ENCODE measurements at places on chromosomes 5 and 9. TPM values are rescaled to one million over a fixed set of nuclear protein-coding genes. Genes with fewer than 3 reads are reported as not detected.
A peak's percentile ranks its signal among the peaks of the same experiment; 100 is the strongest.

Gene SLC22A5
- total RNA-seq: 59.3 TPM

Gene JAKMIP2
- total RNA-seq: 0.49 TPM

Gene F2RL1
- 174 TPM for total RNA-seq

Gene OTULINL
- total RNA-seq: 72.0 TPM

Gene FLT4
- total RNA-seq: 4.7 TPM

Gene ZNF367
- total RNA-seq: 1.6 TPM

Gene JAK2
- total RNA-seq: 17.2 TPM

Gene LCN2
- total RNA-seq: 12.3 TPM

Gene CDX1
- 323 TPM for total RNA-seq

Gene CDC25C
- total RNA-seq: 2.4 TPM

Gene HSPA9
- 175 TPM for total RNA-seq

Gene LVRN
- 2.8 TPM for total RNA-seq

Gene CAVIN4
- 0.18 TPM for total RNA-seq

Gene GFI1B
- total RNA-seq: 1.3 TPM

Gene GPR151
- total RNA-seq: not detected

Gene CYLC2
- total RNA-seq: not detected

- DNase-seq: no peak
Observed at GRCh38 chr9:8604201-8604600, 804.6 kb upstream of the DMAC1 start.

- DNase-seq: peak; percentile 73
Observed at GRCh38 chr9:98117984-98118639, 910 bp downstream of the TRIM14 start.

GRCh38 chr5:60744682-60745081, 44.7 kb upstream of the DEPDC1B start:
- no peak for DNase-seq

DNA sequence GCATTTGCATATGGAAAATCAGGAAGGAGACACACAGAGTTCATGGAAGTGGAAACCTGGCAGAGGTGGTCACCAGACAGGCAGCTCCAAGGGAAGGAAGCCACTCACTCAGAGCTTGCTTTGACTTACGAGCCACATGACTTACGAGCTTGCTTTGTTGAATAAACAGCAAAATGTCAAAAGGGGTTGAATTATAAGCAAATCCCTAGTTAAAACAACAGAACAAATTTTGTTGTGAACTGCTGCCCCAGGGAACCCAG, 164.3 kb downstream of the SYK start:
- DNase-seq: no peak

DNA sequence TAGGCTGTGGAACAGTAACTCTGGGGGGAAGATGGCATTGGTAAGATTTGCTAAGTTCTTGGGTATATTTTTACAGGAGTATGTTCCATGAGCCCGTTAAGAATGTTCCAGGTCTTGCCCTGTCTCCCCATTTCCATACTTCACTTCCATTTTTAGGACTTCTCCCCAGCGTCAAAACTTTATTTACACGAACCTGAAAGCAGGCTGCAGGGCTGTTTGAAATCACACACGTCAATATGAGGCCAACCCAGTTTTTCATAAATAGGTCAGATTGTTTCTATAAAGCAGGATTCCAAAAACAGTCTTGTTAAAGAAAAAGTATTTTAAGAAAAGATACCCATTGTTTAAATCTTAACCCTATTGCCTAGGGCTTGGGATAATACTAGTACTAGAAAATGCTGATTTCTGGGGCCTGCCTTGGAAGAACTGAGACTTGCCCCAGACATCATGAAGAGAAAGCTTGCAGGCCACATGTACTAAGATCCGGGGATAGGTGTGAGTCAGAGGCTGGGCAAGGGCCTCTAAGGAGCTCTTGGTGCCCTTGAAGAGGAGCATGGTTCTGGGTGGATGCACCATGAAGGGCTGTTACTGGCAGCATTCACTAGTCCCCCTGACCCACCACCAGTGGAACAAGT, 24.2 kb downstream of the TRIO start:
- no peak for DNase-seq

DNA sequence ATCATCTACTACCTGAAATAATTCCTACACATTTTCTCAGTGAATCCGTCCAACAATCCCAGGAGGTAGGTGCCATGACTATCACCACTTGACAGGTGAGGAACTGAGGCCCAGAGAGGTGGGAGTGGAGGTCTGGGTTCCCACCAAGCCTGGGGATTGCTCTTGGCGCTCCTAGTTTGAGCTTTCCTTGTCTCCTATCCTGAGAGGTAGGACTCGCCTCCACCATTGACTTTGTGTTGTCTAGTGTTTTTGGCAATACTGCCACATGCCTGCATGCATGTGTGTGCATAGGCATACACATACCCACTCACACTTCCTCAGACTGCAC, 6.3 kb upstream of the NTNG2 start:
- no peak for DNase-seq

DNA sequence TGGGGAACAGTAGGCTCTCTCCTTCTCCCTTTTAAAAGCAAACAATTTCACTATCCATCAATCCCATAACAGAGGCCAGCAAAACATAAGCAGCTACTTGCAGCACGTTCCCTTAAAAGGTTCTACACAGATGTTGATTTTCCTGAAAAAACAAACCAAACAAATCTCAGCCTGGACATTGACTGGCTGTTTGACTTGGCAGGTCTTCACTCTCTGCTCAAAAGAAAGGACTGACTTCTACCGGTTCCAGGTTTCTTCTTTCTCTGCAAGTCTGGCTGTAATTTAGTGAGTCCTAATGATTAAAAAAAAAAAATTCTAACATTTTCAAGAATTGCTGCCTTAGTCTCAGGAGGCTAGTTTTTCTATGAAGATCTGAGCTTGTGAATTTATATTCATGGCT, 203.1 kb upstream of the EFNA5 start:
- no peak for DNase-seq

- no peak for DNase-seq
Observed at GRCh38 chr5:531749-532315, 7.6 kb upstream of the SLC9A3 start.

DNA sequence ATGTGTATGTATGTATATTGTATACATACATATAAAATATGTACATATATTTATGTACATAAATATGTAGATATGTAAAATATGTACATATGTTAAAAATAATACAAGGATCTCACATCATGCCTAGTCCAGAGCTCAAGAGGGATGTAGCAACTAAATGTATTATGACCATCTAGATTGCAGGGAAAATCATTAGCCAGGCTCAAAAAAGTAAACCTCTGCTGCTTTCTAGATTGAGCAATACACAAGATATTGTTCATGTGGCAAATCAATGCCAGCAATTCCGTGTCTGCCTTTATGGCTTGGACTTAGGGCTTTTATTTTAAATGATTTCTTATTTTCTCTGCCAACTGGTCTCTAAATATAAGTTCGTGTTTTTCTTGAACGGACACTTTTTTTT, 65.2 kb downstream of the RAI14 start:
- DNase-seq: no peak

- DNase-seq: no peak
Observed at GRCh38 chr5:123028222-123028621, 8.3 kb downstream of the PPIC start.

- peak; percentile 59 for DNase-seq
Observed at GRCh38 chr9:133534346-133535291, at the start of gene ADAMTSL2. TSS of gene ADAMTSL2 (plus strand) at chr9:133534704. CDS start at chr9:133536713, 2,009 bp downstream.

- DNase-seq: no peak
Observed at GRCh38 chr9:89352451-89352850, 34.2 kb downstream of the SECISBP2 start.

DNA sequence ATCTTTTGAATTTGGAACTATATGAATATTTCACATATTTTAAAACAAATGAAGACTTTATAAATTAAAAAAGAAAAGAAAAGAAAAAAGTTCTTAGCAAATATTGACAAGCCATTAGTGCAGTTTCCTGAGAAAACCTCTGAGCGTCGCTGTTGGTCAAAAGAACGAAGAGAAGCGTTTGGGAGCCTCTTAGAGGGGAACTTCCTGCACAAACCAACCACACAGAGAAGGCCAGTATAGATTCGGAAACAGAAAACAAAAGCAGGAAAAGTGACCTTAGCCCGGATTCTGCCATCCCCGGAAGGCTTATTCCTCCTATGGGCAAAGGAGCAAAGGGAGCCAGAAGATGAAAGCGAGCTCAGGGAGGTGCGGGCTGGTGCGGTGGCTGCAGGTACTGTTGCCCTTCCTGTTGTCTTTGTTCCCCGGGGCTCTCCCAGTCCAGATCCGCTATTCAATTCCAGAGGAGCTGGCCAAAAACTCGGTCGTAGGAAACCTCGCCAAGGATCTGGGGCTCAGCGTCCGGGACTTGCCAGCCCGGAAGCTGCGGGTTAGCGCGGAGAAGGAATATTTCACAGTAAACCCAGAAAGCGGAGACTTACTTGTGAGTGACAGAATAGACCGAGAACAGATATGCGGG, at the start of gene PCDHGB2:
Gene PCDHGB2 (plus strand): TSS at position 205 of the 637 bp plus-strand sequence. CDS start 142 bp downstream, at position 347.
- DNase-seq: no peak

GRCh38 chr9:16899606-16900005, 29.1 kb upstream of the BNC2 start:
- DNase-seq: no peak

DNA sequence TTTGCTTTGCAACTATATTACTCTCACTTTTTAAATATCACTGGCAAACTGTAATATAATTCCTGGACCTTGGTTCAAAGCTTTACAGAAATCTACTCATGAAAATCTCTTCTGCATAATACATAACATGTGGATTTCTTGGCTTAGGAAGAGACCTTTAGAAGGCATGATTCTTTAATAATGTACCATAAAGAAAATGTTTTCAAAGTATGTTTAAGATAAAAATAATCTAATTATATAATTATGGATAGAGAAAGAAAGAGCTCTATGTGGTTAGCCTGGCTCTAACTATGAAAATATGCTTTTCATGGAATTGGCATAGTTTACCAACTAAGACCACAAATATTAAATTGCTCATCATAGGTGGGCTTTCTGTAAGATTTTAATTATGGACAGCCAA, 817.8 kb downstream of the TLE1 start:
- DNase-seq: no peak

DNA sequence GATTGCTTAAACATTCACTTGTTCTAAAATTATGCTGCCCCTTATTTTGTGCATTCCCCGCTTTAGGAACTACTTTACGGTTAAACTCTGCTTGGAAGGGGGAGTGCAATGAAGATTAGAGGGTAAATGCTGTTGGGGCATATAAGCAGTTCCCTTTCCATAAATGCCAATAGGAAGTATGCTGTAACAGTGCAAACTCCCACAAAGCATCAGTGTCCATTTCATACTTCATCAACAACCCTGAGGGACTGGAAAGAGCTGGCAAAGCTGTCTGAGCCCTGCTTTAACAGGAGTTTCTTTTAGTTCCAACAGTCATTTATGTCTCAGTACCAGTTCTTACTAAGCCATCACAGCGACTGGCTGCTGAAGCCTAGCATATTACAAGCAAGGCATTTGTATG, 1.8 kb downstream of the ACTL7A start:
- DNase-seq: no peak

DNA sequence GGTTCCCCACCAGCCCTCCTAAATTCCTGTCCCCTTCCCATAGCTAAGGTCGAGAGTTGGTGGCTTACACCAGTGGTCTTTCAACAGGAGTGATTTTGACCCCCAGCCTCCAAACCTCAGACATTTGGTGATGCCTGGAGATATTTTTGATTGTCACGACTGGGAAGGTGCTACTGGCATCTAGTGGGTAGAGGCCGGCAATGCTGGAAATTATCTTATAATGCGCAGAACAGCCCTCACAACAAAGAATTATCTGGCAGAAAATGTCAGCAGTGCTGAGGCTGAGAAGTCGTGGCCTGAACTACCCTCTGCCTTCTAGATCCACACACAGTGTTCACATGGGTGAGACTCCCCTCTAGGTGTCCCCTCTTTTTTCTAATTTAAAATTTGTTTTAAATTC, 69.6 kb downstream of the IL31RA start:
- DNase-seq: no peak

- no peak for DNase-seq
Observed at GRCh38 chr9:84709056-84709455, 39.5 kb downstream of the NTRK2 start.

DNA sequence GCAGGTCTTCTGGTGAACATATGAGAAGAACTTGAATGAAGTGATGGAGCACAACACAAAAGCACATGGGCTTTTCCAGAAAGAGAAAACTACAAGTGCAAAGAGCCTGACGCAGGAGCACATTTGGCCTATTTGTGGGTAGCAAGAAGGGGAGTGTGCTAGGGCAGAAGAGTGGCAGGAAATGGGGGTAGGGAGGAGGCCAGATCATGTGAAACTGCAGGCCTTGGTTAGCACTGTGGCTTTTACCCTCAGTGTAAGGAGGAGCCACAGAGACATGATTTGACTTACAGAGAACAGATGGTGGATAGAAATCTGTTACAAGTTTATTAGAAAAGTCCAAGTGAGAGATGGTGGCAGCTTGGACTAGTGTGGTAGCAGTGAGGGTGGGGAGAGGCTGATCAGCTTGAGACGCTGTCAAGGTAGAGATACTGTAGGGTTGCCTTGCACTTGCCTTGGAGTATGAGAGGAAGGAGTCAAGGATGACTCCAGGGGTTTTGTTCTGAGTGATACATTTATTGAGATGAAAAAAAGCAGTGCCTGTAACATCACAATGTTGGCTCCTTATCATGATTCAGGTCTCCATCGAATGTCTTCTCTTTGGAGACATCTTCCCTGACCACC, 126.7 kb downstream of the PPP2R2B start:
- DNase-seq: peak; percentile 5

DNA sequence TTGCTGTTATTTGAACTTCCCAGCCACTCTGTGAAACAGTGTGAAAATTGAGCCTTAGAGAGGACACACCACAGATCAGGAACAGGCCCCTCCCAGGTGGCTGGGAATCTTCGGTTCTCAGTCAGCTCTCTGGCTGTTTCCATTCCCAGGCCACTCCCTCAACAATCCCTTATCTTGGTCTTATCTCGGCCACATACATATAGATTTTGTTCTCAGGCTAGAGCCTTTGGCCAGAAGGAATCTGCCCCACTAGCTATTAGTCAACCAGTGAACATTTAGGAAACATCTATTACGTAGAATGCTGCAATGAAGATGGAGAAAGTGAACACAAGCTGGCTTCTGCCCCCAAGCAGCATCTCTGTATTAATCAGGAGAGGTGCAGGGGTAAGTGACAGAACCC, 21.0 kb upstream of the WWC1 start:
- DNase-seq: peak; percentile 51

GRCh38 chr5:139262742-139263445, 30.6 kb upstream of the MATR3 start:
- peak; percentile 84 for DNase-seq

DNA sequence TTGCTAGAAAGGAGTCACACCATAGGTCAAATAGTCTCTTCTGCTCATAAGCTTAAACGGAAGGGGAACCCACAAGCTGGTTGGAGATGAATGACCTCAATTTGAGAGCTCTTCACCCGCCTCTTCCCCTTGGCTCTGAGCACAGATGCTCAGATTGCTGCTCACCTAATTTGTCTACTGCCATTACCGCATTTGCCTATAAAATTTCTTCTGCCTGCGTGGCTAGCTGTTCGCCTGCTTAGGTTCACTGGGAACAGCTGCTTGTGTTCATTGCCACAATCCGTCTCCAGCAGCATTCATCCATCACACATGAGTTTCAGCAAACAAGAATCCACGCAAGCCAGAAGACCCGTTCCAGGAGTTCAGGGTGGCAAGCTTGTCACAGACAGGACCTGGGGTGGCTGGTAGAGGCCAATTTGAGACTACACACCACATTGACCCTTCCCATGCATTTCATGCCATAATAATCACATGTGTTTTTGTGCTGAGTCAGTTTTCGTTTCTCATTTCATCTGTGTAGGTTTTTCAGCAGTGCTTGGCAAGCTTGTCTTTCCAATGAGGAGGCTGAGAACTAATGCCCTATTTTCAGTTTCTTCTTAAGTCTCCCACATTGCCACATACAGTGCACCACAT, 50.2 kb upstream of the DNAH5 start:
- DNase-seq: no peak

Data from left colon (tissue), 2 donors.